Activated CD4-positive, alpha-beta memory T cell treated with anti-CD3 and anti-CD28 coated beads for 36 hours (primary cell): ENCODE measurements at places on chromosomes 7 and 10. TPM values are rescaled to one million over a fixed set of nuclear protein-coding genes. Genes with fewer than 3 reads are reported as not detected.
A peak's percentile ranks its signal among the peaks of the same experiment; 100 is the strongest.

DNA sequence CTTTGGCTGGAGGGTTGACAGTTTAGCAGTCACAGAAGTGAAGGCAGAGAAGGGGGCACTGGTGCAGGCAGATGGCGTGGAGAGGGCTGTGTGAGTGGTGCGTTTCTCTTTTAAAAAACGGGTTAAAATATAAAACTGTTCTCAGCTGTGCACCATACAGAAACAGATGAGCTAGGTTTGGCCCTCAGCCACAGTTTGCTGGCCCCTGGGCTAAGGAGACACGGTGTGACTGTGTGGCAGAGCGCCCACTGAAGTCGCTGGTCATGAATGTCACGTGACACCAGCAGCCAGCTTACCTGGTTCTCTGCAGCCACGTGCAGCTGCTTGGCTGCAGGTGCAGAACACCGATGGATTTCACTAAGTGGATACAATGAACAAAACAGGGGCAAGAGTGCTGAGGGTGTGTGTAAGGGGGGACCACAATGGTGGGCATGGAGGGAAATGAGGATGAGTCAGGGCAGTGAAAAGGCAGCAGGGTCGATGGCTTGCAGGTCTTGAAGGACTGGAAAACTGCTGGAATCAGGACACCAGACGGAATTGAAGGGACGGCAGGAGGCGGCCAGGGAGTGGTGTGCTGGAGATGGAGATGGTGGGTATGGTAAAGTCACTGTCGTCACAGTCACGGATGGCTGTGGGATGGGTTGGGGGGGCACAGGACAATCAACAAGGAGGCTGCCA, 7.4 kb downstream of the ZNF746 start:
- DNase-seq = no peak

GRCh38 chr7:106812027-106812643, 52.9 kb upstream of the PIK3CG start:
- no peak for DNase-seq

- DNase-seq = no peak
These were observed 36.5 kb downstream of the ETV1 start for GRCh38 chr7:13952921-13953320.

GRCh38 chr7:41916450-41916927, 213.6 kb upstream of the INHBA start:
- DNase-seq = no peak

DNA sequence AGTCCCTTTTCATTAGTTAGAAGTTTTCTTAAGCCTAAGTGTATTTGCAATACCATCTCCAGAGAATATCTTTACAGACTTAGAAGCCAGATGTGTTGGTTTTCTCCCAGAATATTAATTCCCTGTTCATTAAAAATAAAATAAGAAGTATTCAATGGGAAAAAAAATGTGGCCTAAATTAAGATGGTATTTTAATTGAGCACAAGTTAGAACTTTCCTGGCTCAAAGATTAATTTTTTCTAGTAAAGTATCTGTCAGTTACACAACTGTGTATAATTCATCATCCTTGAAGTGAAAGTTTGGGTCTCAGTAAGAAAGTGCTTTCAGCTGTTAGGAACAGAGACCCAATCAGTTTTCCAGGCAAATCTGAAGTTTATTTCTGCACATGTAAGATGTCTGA, 1179.5 kb upstream of the C7orf33 start:
- no peak for DNase-seq

GRCh38 chr10:89151857-89152256, 55.3 kb downstream of the CH25H start:
- no peak for DNase-seq

DNA sequence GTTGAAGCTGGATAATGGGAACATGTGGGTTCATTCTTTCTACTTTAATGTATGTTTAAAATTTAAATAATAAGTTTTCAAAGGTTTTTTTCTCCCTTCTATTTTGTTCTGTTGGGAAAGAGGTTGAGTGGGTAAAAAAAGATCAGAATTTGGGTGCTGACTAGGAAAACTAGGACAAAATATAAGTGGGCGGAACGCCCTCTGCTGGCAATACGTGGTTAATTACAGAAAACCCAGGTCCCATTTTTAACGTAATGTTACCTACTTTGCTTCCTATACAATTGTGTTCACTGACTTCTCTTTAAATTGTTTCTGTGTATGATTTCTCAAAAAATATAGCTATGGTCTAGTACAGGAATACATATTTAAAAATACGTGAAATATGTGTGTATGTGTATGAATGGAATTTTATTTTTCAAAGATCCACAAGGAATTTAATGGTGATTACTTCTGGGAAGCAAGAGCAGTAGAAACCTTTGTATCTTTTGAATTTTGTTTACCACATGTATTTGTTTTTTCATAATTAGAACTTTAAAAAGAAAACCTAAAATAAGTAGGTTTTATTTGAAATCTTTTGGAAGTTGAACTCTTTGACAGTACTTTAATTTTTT, 8.7 kb downstream of the ECD start:
- DNase-seq = peak; percentile 69

- DNase-seq = no peak
These were observed 37.9 kb downstream of the ADAM12 start for GRCh38 chr10:126350216-126350992.

- DNase-seq = no peak
These were observed 33.0 kb downstream of the WIPF3 start for GRCh38 chr7:29839302-29839701.

DNA sequence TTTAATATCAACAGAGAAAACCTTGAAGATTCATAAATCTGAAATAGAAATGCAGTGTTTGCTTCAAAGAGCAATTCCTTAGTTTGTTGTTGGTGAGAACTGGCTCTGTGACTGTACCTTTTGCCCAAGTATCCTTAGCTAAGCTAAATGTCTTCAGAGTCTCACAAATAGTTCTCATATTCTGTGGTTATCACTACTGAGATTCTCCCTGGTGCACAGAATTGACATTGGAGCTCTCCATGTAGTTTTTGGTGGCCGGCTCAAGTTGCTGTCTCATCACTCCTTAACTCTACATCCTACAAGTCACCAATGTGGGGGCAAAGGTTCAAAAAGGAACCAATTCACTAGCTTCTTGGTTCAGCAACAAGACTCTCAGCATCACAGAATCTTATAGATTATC, 780.3 kb downstream of the LRMDA start:
- no peak for DNase-seq

DNA sequence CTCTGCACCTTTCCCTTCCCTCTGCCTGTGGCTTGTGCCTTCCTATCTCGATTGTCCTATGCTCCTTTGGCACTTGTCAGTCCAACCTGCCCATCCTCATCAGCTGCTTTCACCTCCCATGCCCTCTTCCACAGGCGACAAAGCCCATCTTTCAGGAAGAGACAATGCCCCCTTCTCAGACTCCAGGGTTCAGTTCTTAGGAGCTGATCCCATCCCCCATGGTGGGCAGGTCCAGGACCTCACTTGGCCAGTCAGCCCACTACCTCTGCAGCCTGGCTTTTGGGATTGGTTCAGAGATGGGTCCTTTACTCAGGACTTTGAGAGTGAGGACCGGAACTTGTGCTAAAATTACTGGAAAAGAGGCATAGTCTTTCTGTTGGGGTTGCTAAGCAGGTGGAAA, 74.0 kb upstream of the NANOS1 start:
- no peak for DNase-seq

GRCh38 chr10:69657430-69657829, 27.4 kb downstream of the FAM241B start:
- no peak for DNase-seq

DNA sequence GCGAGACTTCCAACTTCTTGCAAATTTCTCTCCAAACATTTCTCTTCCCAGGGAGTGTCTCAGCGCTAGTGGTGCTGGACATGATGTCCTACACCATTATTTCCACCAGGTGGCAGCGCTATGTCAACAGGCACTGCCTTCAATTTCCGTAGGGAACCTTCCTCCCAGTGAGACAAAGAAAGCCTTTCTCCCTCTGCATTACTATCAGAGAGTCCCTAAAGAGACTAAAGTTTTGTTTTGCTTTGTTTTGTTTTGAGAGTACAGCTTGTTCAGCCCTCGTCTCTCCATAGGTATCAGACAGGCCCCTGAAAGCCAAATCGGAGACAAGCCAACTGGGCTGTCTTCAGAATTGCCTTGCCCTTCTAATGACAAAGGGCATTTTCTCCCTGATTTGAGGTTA, 44.2 kb upstream of the GGCT start:
- DNase-seq = peak; percentile 51

- DNase-seq = no peak
These were observed 27.4 kb downstream of the TAX1BP1 start for GRCh38 chr7:27767374-27767773.

DNA sequence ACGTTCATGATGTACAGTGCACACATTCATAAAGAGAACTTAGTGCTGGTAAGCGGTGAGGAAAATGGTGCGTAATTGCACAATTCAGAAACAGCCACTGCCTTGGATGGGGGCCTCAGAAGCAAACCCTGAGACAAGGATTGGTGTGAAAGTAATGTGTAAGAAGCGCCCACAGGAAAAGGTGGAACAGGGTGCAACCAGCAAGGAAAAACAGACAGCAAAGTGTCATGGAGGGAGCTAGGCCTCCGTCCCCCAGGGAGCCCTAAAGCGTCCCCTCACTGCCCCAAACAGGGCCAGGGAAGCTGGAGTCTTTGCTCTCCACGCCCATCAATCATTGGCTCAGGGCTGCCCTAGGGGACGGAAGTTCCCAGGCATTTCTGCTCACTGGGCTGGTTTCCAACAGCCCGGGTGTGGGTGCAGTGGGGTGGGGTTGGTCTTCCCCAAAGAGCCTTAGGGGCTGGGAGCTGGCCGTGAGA, 9.6 kb upstream of the C10orf105 start:
- DNase-seq = no peak

GRCh38 chr10:24571870-24572450, 151.7 kb downstream of the ARHGAP21 start:
- DNase-seq = no peak

GRCh38 chr7:106080300-106080987, 31.7 kb downstream of the SYPL1 start:
- no peak for DNase-seq

DNA sequence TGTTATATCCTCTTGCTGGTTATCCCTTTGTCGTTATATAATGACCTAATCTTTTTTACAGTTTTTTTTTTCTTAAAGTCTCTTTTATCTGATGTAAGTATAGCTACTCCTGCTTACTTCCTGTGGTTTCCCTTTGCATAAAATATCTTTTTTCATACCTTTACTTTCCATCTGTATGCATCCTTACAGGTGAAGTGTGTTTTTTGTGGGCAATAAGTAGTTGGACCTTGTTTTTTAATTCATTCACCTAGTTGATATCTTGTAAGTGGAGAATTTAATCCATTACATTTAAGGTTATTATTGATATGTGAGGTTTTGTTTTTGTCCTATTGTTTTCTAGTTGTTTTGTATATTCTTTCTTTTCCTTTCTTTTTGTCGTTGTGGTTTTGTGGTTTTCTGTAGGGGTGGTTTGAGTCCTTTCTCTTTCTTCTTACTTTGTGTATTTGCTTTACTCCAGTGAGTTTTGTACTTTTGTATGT, 168.6 kb downstream of the MLLT10 start:
- DNase-seq = no peak

GRCh38 chr7:79272938-79273337, 180.5 kb downstream of the MAGI2 start:
- DNase-seq = no peak

GRCh38 chr7:157129200-157129599, 9.5 kb upstream of the UBE3C start:
- no peak for DNase-seq

DNA sequence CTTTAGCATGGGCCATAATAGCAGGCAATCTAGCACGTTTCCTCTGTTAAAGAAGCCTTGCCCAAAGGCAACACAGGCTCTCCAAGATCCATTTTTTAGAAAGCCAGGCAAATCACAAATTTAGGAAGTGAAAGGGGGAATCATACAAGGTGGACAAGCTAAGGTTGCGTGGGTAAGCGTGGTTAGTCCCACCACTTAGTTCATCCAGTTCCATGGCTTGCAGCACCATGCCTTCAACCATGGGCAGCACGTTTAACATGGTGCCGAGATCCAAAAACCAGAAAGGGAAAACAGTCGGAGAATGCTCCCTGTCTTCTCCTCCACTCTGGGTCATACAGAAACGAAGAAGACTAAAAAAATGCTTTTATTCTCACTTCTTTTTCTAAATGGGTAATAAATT, 234.4 kb upstream of the IMMP2L start:
- DNase-seq = peak; percentile 21

DNA sequence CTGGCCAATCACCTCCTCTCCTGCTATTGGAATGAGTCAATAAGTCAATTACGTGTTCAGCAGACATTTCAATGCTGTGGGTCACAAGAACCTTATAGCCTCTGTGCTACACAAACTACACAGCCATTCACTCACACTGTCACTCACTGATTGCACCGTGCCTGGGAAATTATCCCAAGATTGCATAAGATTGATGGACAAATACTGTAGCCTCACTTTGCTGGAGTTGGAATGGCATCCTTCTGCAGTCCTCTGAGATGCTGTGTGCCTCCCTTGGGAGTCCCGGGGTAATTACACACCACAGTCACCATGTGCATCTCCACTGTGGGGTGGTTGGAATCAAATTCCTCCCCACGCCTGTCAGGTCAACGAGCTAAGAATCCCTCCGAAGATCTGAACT, 358.7 kb upstream of the MGMT start:
- DNase-seq = no peak

DNA sequence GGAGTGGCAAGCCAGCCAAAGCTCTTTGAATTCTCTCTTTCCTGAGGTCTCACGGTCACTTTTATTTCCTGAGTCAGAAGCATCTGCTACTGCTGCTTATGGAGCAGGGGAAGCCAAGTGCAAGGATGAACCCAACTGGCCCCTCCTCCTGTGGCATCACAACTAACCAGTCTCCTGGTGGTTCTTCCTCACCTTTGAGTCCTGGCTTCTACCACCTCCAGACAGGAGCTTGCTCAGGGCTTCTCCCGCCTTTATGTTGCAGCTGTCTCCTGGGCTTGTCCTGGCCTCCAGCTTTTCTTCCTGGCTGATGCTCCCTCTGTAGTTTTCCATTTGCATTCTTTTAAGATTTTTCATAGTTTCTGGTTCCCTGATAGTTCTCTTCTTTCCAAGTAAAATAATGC, 349.7 kb upstream of the NRP1 start:
- DNase-seq = no peak

Gene ADCYAP1R1
- total RNA-seq = not detected

Gene LRMDA
- total RNA-seq = not detected

Gene TUBAL3
- not detected for total RNA-seq

Gene HOXA6
- not detected for total RNA-seq

Gene CYP2W1
- total RNA-seq = not detected

Gene EN2
- total RNA-seq = not detected

Gene ACSL5
- total RNA-seq = 32.9 TPM

Gene PNLIPRP3
- not detected for total RNA-seq

Gene GPR15LG
- total RNA-seq = not detected

Gene LSM8
- total RNA-seq = 39.1 TPM

Gene MNX1
- total RNA-seq = not detected

Gene MYH16
- not detected for total RNA-seq

Gene OLAH
- 0.34 TPM for total RNA-seq

Gene IDI2
- not detected for total RNA-seq

Gene MTURN
- 3.7 TPM for total RNA-seq

Gene LRRC61
- 27.1 TPM for total RNA-seq

Gene NKX2-3
- not detected for total RNA-seq

Gene HHEX
- total RNA-seq = 0.55 TPM

Gene OGDHL
- 0.40 TPM for total RNA-seq

Gene KCNK18
- total RNA-seq = not detected

Gene NCF1
- 0.73 TPM for total RNA-seq
